ENCODE measurements at places on chromosomes 16 and 17.

- peak; percentile 52 for DNase-seq
Observed at GRCh38 chr17:35892091-35893035, 12.2 kb upstream of the CCL5 start.

GRCh38 chr16:4572715-4573114 lies 16.6 kb downstream of the C16orf96 start:
- DNase-seq = no peak

DNA sequence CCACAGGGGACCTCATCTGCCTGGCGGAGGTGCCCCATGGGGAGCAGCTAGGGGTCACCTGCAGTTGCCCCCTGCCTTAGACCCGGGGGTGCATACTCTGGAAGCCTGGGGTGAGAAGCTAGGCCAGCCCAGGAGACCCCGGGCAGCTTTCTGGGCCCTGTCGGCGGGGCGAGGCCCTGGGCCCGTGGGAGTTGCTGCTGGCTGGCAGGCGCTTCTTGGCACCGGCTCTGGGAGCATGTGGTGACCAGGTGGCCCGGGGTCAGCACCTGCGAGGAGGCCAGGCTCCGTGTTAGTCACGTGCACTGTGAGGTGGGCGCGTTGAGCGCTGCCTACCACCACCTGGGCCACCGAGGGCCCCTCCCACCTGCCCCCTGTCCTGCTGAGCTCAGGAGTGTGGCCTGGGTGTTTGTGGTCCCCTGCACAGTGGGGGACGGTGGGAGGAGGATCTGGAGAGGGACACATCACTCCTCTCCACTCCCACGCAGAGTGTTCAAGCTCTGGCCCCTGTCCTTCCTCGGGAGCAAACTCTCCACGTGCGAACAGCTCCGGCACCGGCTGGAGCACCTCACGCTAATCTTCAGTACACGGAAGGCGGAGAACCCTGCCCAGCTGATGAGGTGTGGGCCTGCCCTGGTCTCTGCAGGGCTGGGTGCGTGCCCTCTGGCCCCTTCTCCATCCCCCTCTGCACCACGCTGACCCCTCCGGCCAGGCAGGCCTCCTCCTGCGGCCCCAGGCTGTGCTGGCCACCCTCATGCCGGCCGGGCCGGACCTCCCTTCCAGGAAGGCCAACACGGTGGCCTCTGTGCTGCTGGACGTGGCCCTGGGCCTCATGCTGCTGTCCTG lies 5.8 kb downstream of the PIGQ start:
- no peak for DNase-seq

DNA sequence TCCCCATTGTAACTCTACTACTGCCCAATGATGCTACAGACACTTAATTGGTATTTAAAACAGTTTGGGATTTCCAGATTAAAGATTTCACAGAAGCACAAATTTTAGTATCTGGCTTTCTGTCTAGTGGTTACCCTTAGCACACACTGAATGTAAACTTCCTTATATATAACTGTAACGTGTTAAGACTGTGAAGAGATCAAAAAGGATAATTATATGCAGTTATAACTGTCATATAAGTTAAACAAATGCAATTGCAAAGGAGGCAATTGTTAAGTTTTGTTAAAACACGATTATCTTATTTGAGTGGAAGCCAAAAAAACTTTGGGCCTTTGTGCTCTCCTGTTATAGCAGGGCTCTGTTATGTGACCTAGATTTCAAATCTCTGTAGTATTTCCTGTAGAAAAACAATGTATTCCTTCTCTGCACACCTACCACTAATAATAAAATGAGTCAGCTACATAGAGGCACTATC lies 147.9 kb downstream of the STXBP4 start:
- no peak for DNase-seq

DNA sequence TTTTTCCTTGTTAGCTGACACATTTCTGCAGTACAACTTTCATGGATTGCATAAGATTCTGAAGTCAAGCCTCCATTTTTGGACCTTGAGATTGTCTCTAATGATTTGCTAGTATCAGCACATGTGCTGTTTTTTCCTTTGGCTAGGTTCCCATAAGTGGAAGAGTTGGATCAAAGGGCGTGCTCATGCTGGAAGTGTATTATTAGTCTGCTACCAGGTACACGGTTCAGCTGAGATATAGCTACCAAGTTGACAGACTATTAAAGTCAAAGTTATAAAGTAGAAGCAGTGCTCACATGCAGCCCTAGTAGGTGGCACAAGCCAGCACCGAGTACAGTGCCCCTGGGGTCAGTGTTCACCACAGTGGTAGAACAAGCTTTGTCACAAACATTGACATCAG lies 3.2 kb downstream of the FAHD1 start:
- no peak for DNase-seq

- DNase-seq = no peak
Observed at GRCh38 chr17:9987779-9988585, 82.9 kb upstream of the RCVRN start.

DNA sequence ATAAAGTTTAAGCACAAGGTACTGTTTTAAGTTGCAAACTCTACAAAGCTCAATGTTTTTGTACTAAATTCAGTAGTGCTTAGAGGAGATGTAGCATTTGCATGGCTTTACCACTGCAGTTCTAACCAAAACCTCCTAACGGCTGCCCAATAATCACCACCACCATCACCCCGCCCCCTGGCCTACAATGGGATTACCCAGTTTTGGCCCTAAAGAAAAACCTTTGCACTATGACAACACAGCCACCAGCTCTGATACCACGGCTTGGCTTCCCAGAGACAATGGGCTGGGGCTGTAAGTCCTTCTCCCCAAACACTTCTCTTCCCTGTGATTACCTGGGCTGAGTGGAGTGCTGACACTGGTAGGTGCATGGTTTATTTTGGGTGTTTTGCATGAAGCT lies 58.4 kb upstream of the MTMR4 start:
- DNase-seq = no peak

DNA sequence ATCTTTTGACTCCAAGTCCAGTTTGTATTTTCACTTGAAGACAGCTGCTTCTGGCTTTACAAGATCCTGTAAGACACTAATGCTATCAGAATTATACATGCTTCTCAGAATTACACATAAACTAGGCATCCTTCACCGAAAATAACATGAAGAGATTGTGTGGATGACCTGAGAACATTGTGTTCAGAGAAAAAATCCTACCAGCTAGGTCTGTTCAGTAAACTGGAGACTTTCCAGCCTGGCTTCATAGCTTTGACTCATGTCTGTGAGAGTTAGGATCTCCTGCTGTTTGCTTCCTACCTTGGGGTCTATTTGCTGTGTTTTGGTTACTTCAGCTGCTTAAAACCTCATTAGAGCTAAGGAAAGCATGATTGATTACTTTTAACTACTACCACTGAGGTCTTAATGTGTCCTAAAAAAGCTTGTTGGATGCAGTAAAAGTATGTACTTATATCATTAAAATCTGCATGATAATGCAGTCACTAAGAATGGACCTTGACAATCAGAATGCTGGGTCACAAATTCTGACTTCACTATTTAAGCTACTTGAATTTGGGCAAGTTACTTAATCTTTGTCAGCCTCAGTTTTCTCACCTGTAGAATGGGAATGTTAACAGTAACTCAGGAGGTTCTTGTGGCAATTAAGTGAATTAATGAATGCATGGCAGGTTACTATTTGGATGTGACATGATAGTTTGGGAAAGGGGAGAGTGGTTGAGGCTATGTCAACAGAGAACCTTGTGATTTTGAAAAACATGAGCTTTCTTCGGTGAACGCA lies 8.0 kb upstream of the MYH13 start:
- DNase-seq = no peak

GRCh38 chr16:48385253-48386150 lies at the start of gene SIAH1:
SIAH1 (minus strand) TSS chr16:48385413; CDS start chr16:48362428, 22,985 bp downstream.
- DNase-seq = peak; percentile 83

GRCh38 chr17:13099926-13100325 lies 82.1 kb upstream of the ELAC2 start:
- DNase-seq = no peak

DNA sequence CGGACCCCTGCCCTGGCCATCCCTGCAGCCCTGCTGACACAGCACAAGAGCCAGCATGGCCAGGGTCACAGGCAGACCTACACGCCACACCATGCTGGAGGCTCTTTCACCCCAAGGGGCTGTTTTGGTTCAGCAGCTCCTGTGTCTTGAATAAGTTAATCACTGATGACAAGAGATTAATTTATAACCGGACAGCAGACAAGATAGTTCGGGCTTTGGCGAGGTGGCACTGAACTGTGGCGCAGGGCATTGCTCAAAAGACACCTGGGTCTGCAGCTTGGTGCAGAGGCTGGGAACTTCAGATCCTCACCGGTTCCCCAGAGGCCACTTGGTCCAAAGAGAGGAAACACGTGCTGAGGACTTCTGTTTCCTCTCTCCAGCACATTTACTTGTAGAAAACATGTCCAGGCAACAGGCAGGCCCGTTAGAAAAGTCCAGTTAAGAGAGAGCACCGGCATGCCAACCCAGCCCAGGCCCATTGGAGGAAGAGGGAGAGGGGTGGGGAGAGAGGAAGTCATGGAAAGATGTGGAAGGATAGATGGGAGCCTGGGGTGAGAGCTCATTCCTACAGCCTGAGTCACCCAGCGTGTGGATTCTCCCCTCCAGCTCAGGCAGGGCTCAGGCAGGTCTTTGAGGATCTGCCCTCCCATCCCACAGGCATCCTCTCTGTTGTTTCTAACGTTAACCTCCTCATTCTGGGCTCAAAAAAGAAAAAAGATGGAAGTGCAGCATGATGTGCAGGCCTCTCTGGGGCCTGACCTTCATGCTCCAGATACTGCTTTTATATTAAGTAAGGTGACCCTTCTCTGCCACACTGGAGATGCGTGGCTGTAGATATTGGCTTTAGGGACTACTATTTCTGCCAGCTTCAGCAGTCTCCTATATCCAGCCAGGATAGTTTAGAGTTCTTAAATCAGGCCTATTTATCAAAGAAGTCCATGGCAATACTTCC lies 80.0 kb upstream of the HNF1B start:
- no peak for DNase-seq

GRCh38 chr16:85614338-85615013 lies 1.4 kb downstream of the GSE1 start:
- no peak for DNase-seq

GRCh38 chr16:10240854-10241613 lies 58.8 kb upstream of the GRIN2A start:
- no peak for DNase-seq

DNA sequence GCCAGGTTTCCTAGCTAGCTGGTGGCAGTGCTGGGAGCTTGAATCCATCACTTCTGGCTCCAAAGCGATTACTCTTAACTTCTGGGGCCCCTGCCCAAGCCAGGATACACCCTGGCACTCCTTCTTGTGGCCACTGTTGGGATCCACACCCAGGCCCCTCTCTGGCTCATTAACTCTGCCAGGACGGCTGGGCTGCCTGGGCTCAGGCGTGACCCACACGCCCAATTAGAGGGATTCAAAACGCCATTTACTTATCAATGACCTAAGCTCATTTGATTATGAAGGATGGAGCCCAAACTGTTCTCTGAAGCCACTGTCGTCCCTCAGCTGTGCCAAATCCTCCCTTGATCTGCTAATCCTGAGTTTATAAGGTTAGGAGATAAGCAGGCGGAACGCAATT lies 79.7 kb upstream of the BRD7 start:
- DNase-seq = no peak

DNA sequence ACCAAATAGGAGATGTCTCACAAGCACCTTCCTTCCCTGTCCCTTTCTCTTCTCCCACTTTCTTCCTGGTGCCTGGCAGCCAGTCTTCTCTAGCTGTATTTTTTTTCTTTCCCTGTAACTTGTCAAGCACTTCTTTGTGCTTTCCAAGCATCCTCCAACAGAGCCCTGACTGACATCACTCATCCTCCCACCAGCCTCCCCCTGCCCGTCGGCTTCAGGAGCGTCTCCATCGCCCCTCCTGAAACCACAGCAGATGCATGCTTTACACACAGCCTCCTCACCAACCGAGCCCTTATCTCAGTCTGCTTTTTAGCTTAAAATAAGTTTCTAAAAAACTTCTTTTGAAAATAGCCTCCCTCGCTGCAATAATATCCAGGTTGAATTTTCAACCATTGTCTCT lies 268.7 kb upstream of the CDH5 start:
- no peak for DNase-seq

GRCh38 chr17:72407931-72408330 lies 287.1 kb downstream of the SOX9 start:
- DNase-seq = no peak

GRCh38 chr17:16486373-16487250 lies 5.4 kb downstream of the LRRC75A start:
- DNase-seq = no peak

GRCh38 chr16:79918916-79919315 lies 318.4 kb upstream of the MAF start:
- no peak for DNase-seq

DNA sequence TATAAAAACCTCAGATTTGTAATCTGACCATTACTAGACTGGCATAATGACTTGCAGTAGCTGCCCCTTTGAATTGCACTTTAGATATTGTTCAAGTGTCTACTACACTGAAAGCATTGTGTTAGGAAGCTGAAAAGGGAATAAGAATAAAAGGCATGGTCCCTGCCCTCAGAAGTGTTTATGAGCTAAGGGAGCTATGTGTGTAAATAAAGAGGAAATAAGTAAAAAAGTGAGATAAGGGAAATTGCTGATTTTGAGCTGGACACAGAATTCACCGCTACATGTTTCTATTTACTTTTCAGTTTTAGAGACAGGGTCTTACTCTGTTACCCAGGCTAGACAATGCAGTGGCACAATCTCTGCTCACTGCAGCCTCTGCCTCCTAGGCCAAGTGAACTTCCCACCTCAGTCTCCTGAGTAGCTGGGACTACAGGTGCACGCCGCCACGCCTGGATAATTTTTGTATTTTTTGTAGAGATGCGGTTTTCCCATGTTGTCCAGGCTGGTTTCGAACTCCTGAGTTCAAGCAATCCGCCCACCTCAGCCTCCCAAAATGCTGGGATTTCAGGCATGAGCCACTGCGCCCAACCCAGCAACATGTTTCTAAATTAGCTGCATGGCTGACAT lies 57.0 kb downstream of the GRB2 start:
- DNase-seq = no peak

GRCh38 chr16:57753448-57754353 lies 18.1 kb downstream of the KATNB1 start:
- no peak for DNase-seq

DNA sequence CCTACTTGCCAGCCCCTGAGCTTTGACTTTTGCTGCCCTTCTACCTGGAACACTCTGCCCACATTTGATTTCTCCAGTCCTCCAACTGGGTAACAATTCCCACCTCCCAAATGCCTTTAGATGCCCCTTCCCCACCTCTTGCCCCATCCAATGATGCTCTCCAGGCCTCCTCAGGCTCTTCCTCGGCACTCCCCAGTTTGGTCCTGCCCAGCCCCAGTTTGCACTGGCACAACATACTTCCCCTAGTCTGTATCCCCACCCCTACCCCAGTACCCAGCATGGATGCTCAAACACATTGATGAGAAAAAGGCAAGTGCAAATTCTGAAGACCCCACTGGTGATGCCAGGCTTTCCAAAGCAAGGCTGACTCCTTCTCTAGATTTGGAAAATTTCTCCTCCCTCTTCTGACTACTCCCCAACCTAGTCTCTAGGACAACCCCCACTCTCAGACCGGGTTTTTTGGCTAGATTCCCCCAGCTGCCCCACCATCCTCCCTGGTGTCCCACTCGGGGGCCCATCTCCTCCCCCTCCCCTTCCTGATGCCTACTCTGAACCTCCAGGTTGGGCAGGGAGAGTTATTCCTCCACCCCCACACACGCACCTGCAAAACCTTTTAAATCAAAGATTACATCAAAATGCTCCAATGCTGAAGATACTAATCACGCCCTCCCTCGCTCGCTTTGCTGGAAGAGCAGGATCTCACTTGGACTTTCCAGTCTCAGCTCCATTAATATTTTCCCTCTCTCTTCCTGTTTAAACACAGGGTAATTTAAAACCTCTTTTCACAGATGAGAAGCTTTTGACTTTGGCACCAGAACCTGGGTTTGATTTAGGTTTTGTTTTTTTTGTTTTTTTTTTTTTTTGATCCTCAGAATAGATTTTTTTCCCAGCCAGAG lies 94.9 kb downstream of the TMEM132E start:
- DNase-seq = no peak

- DNase-seq = no peak
Observed at GRCh38 chr16:65770752-65771151, 595.7 kb upstream of the CDH5 start.

All from stimulated activated CD4-positive, alpha-beta T cell treated with anti-CD3 and anti-CD28 coated beads, Interleukin-1b, Interleukin-23, amount 100 ng/mL, for 24 hours (primary cell).